MCF 10A (cell line): ENCODE measurements at places on chromosomes 3 and 15. TPM values are rescaled to one million over a fixed set of nuclear protein-coding genes. Genes with fewer than 3 reads are reported as not detected.

GPR171 gene
- total RNA-seq = not detected in 2 replicates

DNA sequence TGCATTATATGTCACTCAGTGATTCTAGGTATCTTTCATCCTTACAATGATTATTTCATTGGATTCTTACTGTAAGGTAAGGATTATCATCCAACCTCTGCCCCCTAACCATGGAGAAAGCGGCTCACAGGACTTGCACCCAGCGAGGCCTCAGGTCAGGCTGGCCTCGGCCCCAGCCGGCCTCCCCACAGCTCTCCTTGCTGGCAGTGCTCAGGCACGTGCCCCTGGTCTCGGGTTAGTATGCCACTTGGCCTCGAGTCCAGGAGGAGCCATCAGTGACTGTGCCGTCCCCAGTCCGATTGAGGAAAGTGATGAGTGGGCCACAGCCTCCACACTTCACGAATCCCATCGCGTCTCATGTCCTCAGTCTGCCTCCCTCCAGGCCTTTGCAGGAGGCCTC, 35.7 kb upstream of the GABRG3 start:
- no peak for DNase-seq

DNA sequence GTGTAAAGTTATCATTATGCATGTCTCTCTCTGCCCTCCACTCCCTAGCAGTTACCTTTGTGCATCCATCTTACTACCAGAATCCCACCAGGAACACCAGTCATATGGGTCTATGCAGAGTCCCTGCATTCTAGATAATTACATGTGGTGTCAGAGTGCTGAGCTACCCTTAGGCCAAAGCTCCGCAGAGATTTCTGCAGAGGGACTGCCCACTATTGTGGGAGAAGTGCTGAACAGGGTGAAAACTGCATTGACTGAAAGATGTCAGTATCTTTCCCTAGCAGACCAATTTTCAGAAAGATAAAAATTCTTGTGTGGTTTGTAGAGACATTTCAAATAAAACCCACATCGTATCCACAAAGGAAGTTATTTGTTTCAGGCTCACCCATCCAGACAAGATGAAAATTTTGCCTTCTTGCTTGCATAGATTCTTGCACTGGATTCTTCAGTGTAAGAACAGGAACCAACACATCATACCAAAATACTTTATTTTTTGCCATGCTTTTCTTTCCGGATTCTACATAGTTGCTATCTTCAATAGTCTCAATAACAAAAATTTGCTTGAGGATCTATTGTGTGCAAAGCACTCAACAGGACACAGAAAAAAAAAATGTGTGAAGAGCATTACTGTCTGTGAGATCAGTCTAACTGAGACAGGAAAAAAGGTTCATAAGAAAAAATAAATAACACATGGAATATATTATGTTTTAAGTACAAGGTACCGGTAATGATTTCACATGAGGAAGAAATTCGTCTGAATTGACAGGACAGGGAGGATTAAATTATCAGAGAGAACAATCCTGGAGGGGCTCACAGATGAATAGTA, 32.0 kb upstream of the CCDC80 start:
- no peak for DNase-seq

- DNase-seq = no peak
Observed at GRCh38 chr3:37481982-37482381, 307.6 kb upstream of the LRRFIP2 start.
